Stimulated activated CD4-positive, alpha-beta T cell treated with anti-CD3 and anti-CD28 coated beads, Interleukin-12 subunit alpha, Interleukin-12 subunit beta, amount 100 ng/mL, for 48 hours (primary cell): ENCODE measurements at places on chromosomes 2 and 18.

DNA sequence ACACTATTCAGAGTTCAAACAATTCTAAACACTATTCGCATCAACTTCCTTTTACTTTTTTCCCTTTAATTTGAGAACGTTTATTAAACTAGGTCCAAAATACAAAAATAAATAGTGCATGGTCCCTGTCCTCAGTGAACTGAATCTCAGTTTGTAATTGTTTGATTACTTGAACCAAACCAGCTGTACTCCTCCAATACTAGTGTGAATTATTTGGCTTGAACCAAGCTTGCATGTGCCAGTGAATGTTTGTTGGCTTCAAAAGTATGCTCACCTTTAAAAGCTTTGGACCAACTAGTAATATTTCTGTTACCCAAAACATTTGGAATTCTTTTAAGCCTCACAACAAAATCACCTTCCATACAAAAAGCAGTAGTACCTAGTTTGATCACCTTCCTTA, 15.5 kb downstream of the CCNT2 start:
- no peak for DNase-seq

- DNase-seq, result no peak
Observed at GRCh38 chr2:138652378-138652777, 127.8 kb downstream of the NXPH2 start.

GRCh38 chr2:211837206-211837605, 701.4 kb downstream of the ERBB4 start:
- DNase-seq, result no peak

DNA sequence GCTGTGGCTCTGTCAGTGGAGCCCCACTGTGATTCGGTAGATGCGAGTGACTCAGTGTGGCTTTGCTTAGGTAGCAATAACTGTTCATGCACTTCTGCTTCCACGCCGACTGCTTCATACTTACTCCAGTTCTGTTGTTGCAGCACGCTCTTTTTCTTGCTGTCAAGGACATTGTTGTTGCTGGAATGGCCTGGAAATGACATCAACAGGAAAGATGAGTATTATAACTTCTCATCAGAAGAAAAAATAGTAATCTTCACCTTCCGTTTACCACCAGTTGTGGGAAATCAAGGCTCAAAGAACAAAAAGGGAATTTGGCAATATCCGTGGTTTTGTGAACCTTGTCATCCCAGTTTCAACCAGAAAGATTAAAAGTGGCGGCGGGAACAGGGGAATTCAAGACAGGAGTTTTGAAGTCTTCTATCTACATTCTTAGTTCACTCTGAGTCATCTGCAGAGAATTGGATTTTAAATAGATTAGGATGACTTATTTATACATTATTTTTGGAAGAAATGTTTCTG, 8.3 kb downstream of the TM4SF20 start:
- DNase-seq, result no peak

DNA sequence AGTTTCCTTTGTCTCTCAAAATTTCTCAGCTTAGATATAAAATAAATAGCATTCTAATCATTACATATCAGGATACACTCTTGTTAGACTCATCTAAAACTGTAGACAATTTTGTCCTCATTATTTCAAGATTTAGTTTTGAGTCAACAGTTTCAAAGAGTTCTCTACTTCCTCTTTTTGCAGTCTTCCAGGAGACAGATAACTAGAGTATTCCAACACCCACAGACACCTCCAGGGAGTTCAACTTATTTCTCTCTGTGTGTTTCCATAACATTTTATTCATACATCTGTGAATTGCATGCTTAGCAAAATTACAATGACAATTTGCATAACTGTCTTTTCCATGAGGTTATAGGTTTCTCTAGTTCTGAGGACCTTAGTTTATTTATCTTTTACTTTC, 166.6 kb upstream of the HNMT start:
- no peak for DNase-seq

- DNase-seq, result no peak
Observed at GRCh38 chr18:35797948-35798347, 174.5 kb upstream of the RMP24 start.

DNA sequence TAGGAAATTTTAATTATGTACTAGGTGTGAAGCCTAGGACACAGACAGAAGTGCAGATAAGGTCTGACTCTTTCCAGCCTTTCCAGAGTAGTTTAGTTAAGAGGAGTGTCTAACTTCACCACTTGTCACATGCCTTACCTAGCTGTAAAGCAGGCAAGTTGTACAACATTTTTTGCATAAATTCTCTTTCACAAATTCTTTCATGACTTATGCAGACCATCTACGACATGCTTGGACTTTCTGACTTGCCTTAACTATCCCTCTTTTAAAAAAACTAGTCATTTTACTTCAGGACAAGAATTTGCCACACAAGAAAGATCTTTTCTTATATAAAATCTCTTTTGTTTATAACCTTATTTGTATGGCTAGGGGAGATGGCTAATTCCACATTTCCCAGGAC, 1273.6 kb upstream of the SLC39A10 start:
- no peak for DNase-seq

DNA sequence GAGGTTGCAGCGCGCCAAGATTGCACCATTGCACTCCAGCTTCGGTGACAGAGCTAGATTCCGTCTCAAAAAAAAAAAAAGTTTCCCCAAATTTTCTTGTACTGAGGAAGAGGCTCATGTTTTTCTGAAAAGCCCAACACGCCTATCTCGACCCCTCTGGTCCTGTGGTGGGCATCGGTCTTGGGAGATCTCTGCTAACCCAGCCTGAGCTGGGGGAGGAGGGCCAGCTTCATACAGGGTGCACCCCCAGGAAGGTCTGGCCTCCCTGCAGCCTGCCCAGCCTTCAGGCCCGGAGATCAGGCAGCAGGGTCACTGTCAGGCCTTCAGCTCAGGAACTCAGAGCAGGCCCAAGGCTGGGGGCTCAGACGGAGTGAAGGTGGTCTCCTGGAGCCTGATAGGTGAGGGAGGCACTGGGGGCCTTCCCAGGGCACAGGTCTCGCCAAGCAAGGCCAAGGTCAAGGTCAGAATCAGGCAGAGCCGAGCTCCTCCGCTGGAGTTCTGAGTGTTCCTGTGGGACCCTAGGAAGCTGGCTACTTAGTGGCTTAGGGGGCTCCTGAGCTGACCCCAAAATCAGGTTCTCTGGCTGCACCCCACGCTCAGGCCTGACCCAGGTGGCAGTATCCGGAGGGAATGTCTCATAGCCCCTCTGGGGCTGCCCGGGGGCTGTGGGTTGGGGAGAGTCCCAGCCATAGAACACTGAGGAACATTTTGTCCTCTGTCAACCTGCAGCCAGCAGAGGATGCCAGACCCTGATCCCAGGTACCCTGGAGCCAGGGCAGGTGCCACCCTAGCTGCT, 37.9 kb upstream of the SMAD7 start:
- DNase-seq, result no peak

DNA sequence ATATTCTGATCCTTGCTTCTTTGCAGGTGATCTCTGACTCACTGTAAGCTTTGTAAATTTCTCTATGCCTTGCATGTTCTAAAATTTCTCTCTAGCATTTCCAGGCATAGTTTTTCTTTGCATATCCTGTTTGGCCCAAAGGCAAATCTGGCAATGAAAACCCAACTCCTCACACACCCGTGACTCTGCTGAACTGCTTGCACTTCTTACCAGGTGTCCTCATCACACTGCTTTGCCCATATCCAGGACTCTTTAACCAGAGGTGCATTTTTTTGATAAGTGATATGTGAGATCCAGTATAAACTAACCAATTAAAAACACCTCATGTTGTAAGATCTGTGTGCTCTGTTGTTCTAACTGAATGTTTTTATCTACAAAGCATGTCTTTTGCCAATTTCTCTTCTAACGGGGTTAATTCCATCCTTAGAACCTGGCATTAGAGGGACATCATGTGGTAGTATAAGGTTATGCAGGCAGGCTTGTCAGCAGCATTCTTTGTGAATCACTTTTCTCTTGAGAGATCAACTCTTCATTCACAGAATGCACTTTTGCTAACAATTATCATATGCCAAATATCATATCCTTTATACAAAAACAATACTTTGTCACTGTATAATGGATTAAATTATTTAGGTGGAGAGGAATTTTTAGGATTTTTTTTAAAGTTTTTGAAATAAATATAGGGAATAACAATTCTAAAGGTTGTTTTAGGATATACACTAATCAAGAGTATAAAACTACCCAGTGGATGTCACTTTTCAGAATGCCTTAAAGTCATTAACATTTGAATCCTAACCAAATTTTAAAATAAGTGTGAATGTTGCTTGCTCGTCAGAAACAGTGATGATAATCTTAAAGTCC, 20.8 kb upstream of the TMX3 start:
- DNase-seq, result no peak

- no peak for DNase-seq
Observed at GRCh38 chr2:239881031-239881471, 144.1 kb downstream of the NDUFA10 start.

- DNase-seq, result no peak
Observed at GRCh38 chr2:48755473-48755872, at the start of gene LHCGR. Gene LHCGR, minus strand, starts transcription at chr2:48755724. Its CDS starts 53 bp downstream, at chr2:48755671.

- no peak for DNase-seq
Observed at GRCh38 chr2:164868563-164869419, 27.2 kb upstream of the COBLL1 start.

DNA sequence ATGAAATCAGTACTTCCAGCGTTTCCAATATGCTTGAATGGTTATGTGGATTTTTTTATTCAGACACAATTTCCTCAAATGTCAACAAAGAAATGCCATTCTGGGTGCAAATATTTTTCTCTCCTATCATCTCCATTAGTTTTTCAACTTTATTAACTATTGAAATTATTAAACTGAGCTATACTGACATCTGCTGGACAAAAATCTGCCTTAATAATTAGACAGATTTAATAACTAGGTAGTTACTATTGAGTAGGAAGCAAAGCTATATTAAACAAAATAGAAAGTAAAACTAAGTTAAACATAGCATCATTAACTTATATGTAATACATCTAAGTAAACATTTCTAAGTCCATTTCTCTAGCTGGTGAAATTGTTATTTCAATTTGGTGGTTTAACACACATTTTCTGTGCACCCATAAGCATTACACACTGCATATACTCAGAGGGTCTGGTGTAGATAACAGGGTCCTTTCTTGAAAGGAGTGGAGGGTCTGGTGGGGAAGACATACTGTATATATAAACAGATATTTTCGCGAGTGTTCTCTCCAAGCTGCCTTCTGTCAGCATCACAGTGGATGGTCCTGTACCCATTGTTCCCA, 77.0 kb downstream of the LANCL1 start:
- no peak for DNase-seq

DNA sequence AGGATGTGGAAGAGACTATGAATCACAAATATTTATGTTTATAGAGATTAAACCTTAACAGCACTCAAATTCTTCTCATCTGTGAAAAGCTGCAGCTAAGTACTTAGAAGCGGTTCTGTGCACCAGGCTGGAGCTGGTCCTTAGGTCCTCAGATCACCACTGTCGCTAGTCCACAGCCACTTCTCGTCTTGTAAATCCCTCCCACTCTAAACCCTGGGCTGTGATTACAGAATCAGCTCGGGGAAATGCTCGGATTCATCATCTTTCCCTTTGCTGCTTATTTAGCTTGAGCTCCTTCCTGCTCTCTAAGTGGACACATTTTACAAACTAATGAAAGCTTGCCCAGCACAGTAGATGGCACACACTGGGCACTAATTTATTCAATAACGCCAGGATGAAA, 61.7 kb downstream of the RNF152 start:
- DNase-seq, result no peak

- no peak for DNase-seq
Observed at GRCh38 chr2:56714400-56714799, 530.6 kb downstream of the CCDC85A start.

DNA sequence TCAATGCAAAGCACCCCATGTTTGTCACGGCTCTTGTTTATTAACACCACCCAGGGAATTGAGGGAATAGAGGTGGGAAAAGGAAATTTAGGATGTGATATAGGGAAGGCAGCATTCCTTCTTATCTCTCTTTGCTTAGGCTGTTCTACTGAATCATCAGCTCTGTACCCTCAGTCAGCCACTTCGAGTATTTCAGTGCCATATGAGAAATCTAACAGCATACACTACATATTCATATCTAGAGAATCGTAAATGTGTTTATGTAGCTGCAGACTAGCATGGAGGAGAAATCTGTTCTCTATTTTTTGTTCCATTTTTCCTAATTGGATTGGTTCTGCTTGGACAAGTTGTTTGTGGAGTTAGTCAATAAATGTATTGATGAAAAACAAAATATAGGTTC, 187.8 kb downstream of the CTNNA2 start:
- DNase-seq, result no peak

GRCh38 chr2:130963849-130964793, 127.4 kb downstream of the ARHGEF4 start:
- no peak for DNase-seq
